ENCODE measurements at places on chromosomes 2 and 18.

GRCh38 chr2:218398437-218399390 lies 954 bp upstream of the CTDSP1 start:
- peak; percentile 30 for DNase-seq

DNA sequence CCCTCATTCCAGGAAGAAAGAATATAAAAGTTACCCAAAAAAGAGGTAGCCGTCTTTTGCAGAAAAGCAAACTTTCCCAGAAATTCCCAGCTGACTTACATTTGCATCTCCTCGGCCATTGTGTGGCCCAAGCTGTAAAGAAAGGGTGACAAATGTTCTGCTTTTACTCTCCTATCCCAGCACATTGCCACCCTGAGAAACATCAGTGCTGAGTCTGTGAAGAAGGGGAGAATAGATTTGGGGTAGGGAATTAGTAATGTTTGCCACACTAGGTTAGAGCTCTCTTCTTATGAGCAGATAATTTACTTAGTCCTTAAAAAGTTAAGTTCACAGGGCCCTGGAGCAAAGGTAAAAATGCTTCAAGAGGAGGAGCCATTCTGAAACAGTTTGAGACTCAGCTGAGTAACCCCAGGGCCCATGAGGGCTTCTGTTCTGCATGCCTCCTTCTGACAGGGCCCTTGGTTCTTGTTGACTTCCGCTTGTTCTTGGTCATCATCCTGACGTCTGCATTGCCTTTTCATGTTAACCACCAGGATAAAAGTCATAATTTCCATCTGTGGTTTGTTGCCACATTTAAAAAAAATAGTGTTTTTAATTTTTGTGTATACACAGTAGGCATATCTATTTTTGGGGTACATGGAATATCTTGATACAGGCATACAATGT lies 550.7 kb downstream of the RNF144A start:
- DNase-seq: no peak

DNA sequence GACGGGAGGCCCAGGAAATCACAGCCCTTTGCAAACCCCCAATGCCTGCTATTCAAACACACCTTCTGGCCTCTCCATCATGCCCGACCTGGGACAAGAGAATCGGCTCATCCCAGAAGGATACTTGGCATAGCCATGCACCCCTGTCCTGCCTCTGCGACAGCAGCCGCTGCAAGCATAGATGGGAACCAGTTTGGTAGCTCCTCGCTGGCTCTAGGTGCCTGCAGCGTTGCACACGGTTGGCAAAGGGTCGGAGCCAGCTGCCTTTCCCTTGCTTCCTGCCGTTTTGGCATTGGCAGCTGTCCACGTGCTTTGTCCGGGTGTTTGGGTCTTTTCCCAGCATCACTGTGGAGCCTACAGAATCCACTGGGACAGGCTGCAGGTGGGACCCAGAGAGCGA lies 76.9 kb downstream of the TWIST2 start:
- no peak for DNase-seq

DNA sequence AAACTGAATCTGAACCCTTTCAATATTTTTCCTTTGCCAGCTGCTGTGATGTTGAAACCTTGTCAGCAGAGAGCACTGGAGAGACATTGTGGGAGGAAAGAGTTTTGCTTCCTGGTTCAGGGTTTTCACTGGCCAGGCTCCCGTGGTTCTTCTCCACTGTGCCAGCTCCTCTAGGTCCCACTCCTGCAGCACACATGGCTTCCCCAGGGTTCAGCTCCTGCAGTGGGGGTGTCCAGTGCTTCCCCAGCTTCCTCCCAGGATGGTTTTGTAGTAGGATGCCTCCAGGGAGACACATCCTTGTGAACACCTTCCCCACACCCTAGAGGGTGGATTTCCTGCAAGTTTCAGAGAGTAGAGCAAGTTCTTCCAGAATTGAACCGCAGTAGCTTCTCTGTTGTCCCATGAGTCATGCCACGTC lies 24.0 kb upstream of the SULT1C3 start:
- no peak for DNase-seq

GRCh38 chr18:56615738-56616520 lies 22.5 kb downstream of the TXNL1 start:
- no peak for DNase-seq

DNA sequence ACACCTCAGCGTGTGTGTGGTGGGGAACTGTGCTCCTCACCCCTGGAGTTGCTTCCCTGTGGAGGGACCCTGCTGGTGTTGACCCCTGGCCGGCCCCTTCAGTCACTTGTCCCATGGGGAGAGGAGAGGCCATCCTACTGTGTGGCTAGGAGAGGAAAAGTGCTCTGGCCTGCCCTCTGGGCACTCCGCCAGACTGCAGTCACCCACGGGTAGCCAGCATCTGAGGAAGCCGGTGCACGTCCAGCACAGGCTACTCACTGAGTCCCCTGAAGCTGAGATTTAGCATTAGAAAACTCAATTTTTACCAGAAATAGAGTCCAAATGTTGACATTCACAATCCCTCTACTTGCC lies 211.5 kb upstream of the RAB6C start:
- no peak for DNase-seq

DNA sequence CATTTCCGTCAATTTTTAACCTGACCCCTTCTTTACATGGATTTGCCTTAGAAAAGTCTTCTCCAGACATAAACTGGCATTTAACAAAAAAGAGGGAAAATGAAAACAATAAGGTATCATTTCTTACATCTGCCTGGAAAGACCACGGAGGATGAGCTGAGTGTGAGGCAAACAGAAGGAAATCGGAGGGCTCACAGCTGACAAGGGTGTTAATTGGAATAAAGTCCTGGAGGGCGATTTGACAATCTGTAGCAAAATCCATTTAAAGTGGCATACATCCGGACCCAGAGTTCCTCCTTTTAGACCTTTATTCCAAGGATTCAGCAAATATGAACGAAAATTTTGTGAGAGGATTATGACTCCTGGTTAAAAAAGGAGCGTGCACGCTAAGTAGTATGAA lies 179.7 kb upstream of the COPS8 start:
- no peak for DNase-seq

DNA sequence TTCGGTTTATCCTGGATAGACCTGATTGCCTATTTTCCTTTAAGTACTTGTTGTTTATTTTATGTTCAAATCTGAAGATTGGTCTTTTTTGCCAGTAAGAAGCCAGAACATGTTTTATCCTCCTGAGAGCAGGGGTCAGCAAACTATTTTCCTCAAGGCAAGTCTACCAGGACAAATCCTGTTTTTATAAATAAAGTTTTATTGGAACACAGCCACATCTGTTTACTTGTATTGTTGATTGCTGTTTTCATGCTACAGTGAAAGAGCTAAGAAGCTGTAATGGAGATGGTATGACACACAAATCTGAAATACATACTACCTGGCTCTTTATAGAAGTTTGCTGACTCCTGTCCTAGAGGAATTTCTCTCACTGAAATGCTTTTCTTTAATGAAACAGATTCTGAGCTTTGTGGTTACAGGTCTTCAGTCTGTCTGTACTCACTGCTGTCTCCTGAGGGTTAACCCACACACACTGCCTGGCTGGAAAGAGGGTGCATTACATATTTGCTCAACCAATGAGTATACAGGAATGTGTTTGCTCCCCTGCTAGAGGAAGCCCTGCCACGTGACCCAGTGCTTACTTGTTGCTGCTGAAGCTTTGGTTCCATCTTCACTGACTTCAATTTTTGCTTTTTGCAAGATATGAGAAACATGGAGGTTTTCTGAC lies 22.6 kb downstream of the MRPL44 start:
- no peak for DNase-seq

- DNase-seq: no peak
These were observed 1815.6 kb upstream of the LRRTM1 start for GRCh38 chr2:82120115-82120514.

GRCh38 chr2:18623782-18624181 lies 34.4 kb upstream of the NT5C1B start:
- DNase-seq: no peak

- DNase-seq: no peak
These were observed 53.0 kb upstream of the GLI2 start for GRCh38 chr2:120682654-120683053.

- DNase-seq: no peak
These were observed 328.5 kb downstream of the FIGN start for GRCh38 chr2:163407296-163407695.

- no peak for DNase-seq
These were observed 977.1 kb upstream of the SOX11 start for GRCh38 chr2:4715065-4715464.

GRCh38 chr2:154143105-154143504 lies 271.4 kb downstream of the GALNT13 start:
- DNase-seq: no peak

GRCh38 chr2:127413782-127414637 lies 4.2 kb upstream of the PROC start:
- DNase-seq: no peak
